ENCODE measurements at places on chromosomes 16 and 17.

- no peak for DNase-seq
Observed at GRCh38 chr17:4959261-4959965, 8.2 kb downstream of the SPAG7 start.

GRCh38 chr16:49608779-49609178, 235.2 kb downstream of the C16orf78 start:
- DNase-seq: peak; percentile 16

DNA sequence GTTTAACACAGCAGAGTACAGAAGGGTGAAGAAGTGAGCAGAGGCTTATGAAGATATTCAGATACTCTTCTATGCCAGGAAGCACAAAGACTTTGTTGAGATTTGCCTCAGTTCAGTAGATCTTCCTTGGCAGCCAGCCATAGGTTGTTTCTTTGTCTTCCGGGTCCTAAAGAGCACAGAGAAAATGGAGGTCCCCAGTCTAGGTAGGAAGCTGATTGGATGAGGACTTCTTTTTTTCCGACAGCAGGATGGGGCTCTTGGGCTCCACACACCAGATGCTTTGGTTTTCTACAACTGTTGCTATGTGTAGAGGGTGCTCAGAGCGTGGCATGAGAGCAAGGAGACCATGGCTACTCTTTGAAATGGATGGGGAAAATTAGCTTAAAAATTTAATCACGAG, 8.3 kb upstream of the CDC6 start:
- DNase-seq: no peak

DNA sequence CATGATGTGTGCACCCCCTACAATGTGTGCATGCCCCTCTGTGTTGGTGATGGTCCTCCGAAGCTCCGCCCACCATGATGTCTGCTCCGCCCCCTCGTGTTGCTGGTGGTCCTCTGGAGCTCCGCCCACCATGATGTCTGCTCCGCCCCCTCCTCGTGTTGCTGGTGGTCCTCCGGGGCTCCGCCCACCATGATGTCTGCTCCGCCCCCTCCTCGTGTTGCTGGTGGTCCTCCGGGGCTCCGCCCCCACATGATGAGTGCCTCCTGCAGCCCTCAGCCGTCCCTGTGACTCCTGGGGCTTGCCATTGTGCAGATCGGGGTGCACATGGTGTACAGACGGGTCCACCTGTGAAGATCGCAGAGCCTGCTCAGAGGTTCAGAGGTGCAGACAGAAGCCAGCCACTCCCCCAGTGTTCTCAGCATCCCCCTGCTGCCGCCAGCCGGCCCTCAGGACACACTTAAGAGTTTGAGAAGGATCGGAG, 129.1 kb upstream of the CHMP6 start:
- no peak for DNase-seq

DNA sequence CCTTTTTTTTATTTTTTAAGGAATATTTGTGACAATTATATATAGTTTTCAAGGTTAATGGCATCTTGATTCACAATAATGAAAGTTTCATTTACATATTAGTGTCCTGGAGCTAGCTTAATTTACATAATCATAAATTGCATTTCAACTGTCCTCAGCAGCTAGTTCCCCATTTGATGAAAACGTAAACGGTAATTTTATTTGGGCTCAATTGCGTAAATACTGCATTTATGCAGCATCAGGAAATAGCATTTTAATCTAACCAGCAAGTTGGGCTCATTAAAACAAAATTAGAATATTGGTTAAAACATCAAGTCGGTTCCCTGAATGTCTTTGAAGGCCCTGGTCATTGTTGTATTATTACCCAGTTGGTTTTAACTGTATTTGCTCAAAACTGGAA, 136.8 kb upstream of the CDH5 start:
- no peak for DNase-seq

GRCh38 chr17:55482591-55483389, 28.5 kb downstream of the SMIM36 start:
- DNase-seq: no peak

Data from ACHN (cell line).